ENCODE measurements at places on chromosomes 3 and 15.

GRCh38 chr3:46135475-46135874 is 72.6 kb downstream of the CCR1 start:
- no peak for DNase-seq

GRCh38 chr3:182570946-182571594 is 222.2 kb upstream of the ATP11B start:
- no peak for DNase-seq

- no peak for DNase-seq
Observed at GRCh38 chr15:62639906-62640605, 402.5 kb upstream of the TPM1 start.

DNA sequence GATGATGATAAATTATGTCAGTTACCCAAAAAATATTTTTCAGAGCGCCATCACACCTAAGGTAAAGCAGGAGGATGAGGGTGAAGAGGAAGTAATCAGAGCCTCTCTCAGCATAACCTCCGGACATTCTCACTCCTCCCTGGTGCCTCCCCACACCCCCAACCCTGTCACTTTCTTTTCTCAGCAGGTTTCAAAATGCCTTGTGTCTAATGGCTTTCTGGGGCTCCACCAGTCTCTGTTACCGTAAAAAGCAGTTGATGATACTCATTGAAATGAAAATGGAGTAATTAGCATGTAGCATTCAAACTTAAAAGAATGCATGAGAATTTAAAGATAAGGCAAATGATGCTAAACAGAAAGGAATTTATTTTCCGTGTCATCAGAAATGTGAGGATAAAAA is 180.0 kb downstream of the ERC2 start:
- no peak for DNase-seq

DNA sequence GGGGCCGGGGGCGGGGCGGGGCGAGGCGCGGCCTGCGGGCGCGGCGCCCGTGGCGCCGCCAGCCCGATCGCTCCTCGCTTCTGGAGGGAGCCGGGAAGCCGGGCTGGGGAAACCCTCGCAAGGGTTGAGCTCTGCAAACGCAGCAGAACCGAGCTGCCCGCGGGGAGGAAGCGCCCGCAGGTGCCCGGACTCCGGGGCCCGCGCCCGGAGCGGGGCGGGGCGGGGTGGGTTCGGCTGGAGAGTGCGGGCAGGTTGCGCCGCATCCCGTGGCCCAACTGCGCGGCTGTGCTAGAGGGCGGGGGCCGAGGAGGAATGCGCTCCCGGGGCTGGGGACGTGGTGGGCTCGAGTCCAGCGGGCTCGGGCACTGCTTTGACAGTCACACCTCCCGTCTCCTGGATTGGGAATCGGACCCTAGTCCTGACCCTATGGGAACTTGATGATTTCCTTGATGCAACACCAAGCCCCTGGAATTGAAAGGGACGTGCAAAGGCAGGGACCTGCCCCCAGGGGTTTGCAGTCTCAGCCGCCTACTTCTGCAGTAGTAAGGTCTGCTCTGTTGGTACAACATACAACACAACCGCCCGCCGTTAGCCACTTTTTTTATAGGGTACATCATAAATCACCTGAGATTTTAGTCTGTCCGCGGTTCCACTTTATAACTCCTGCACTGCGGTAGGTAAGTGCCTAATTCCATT is 34.3 kb downstream of the ZBTB38 start:
- DNase-seq: peak; percentile 91

DNA sequence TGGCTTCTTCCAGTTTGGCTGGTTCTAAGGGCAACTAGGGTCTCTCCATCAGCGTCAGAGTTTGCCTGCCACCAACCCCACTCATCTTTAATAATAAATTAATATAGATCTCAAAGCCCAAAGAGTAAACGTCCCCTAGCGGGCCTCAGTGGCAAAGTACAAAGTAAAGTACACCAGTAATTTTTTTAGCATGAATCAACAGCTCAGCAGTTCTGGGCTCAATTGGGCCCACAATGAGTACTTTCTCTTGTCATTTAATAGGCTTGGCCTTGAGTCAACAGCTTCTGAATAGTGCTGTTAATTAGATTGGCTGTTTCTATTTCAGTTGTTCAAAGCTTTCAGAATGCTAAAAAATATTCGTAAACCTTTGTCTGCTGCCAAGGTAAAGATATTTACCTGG is 89.0 kb upstream of the PFN2 start:
- no peak for DNase-seq

DNA sequence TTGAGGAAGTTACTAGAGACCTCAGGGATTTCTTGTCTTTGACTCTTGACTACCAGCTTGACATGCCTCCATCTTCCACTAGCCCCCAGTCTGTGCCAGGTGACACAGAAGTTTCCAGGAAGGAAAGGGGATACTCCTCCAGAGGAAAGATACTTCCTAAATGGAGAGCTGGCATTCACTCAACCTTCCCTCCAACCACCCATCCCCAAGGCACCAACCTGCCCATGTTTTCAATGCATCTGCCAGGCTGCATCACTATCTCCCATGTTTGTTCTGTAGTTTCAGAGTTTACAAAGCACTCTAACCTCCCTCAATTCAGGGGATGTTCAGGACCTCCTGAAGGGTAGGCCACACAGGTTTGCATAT is 198.4 kb upstream of the LPP start:
- DNase-seq: no peak

- no peak for DNase-seq
Observed at GRCh38 chr3:12440927-12441714, 43.2 kb upstream of the TSEN2 start.

DNA sequence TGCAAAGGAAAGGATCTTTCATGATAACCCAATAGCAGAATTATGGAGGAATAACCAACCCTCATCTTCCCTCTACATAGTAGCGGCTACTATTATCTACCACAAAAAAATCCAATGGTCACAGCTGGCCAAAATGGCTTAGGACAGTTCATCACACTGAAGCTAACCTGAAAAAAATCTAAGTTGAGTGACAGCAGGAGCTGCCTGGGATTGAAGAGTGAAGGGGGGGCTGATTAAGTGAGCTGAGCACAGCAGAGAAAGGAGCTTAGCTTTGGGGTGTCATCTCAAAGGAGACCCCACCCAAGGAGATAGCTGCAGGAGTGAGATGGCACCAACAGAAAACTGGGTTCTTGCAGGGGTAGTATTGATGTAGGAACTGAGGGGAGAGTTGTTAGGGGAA is 33.6 kb downstream of the CCNL1 start:
- DNase-seq: no peak

- DNase-seq: peak; percentile 95
Observed at GRCh38 chr15:82749951-82750830, 40.5 kb upstream of the AP3B2 start.

DNA sequence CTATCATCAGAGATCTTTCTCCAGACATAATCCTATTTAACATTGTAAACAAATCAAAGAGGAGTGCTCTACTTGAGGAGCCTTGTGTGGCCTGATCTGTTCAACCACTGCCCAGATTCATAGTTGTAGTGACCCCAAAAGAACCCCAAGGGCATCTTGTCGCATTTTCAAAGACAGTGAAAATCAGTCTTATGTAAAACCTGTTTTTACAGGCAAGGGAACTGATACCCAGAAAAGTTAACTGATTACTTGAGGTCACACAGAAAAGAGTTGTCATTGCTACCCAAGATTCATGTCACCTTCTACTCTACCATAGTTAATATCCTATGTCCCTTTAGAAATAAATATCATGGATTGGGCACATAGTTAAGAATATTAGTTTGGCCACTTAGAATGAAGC is 40.5 kb upstream of the ARPP21 start:
- no peak for DNase-seq

DNA sequence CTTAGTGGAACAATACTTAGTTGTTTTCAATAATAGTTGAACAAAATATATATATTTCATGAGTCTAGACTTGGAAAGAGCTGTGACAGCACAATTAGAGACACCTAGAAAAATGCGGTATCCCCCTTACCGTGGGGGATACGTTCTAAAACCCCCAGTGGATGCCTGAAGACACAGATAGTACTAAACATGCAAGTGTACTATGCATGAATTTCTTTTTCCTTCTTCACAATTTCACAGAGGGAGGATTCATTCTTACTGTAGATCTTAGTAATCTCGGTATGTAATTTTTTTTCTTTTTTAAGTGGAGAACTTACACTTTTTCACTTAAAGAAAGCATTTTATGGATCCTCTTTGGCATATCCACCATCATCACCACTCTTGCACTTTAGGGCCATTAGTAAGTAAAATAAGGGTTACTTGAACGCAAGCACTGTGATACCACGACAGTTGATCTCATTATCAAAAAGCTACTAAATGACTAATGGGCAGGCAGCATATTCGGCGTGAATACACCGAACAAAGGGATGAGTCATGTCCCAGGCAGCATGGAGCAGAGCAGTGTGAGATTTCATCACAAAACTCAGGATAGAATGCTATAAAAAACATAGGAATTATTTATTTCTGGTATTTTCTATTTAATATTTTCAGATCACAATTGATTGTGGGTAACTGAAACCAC is 72.3 kb upstream of the ZNF280D start:
- DNase-seq: no peak

DNA sequence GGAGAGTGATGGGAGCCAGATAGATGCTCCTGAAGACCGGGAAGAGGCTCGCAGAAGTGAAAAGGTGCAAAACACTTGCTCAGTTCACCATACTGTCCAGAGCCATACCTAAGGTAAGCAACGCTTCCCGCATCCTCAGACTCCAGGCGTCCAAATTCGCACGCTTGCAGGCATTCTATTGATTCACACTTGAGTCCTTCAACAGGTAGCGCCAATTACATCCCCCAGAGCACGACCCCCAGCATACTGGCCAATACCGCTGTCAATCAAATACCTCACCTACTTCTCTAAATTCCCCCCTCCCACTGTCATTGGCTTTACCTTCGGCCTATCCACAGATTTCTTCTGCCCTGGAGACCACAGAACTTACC is 361 bp upstream of the STXBP5L start:
- no peak for DNase-seq

DNA sequence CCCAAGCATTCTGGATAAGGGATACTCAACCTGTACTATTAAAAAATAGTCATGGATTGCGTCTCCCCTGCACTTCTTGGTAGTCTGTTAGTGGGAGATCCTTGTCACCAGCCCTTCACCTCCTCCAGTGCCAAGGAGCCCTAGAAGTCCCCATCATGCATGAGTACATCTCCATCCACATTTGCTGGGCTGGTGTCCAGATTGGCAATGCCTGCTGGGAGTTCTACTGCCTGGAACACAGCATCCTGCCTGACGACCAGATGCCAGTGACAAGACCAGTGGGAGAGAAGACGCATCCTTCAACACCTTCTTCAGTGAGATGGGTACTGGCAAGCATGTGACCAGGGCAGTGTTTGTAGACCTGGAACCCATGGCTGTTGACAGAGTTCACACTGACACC is 85.7 kb downstream of the ADAMTSL3 start:
- no peak for DNase-seq

DNA sequence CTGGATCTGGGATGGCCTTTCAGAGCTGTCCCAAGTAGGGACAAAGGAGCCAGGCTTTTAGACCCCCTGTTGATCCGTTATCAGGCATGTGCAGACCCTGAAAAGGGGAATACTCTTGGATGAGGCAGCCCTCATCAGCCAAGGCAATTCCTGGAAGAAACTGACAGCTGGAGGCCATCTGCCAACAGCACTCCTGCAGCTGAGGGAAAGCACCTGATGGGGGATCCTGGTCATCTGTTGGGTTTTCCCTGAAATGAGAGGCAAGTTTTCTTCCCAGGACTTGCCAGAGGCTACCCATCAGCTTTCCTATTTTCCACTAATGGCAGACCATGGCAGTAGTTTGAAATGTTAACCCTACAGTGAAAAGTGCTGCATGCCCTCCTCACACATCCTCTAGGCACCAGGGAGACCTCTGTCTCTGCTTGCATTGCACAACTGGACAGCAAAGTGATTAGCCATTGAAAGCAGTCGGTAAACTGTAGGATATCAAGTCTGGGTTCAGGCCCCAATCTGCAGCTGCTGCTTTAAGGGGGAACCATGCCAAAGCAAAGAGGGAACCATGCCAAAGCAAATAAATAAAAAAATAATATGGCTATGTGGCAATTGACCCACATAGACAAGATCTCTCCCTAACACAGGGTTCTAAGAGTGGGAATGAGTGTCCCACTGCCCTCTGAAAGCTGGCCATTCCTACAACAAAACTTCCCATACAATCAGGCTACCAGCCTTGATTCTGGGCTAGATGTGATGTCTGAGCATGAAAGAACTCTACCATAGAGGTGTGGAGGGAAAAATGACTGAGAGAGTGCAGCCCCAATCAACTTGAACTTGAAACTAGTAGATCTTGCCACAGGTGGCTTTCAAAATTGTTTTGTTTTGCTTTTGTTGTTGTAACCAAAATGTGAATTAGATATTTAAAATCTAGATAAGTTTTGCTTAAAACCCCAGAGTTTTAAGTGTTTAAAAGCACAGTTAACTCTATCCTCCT is 232.0 kb upstream of the STT3B start:
- no peak for DNase-seq

GRCh38 chr3:4776399-4776979 is 202.7 kb upstream of the BHLHE40 start:
- DNase-seq: no peak

- no peak for DNase-seq
Observed at GRCh38 chr15:83556068-83556467, 97.9 kb upstream of the ADAMTSL3 start.

DNA sequence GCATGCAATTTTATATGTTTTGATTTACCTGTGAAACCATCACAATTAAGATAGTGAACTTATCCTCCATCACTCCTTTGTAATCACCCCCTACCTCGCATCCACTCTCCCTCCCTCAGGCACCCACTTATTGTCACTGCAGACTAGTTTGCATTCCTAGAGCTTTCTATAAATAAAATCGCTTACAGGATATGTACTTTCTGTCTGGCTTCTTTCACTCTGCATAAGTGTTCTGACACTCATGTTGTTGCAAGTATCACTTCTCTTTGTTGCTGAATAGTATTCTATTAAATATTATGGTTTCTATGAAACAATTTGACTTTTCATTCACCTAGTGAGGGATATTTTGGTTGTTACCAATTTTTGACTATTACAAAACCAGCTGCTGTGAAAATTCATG is 139.3 kb downstream of the RSRC1 start:
- no peak for DNase-seq

- DNase-seq: no peak
Observed at GRCh38 chr3:25151281-25151902, 276.7 kb upstream of the RARB start.

DNA sequence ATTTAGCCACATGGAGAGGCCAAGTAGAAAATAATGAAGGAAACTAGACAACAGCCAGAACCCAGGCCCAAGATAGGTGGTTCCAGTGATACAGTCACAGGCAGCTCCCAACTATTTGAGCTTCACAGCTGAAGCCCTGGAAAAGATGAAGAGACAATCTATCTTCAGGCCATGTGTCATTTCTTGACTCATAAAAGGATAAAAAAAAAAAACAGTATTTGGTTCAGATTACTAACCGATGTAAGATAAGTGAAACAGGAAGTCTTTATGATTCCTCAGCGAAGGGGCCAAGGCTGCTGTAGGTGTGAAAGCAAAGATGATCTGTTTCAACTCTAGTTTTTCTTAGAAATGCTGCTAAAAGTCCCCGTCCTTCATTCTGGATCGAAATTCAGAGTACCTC is 394.6 kb downstream of the ZNF385D start:
- no peak for DNase-seq

DNA sequence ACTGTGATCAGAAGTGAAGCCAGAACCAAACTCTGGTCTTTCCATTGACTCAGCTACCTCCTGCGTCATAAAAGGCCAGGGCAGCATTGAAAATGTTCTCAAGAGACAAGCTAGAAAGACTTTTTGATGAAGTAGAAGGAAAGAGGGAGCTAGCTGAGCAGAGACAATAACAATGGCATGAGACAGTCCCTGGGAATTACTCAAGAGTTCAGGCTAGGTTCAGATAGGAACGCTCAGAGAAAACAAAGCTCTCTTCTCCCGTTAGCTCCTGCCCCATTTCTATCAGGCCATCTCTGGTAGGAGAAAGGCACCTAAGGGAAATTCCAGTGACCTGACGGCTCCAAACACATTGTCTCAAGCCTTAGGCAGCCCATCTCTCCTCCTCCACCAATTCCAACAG is 7.0 kb upstream of the OXTR start:
- no peak for DNase-seq
